Esophagus squamous epithelium (tissue), 5 donors: ENCODE measurements at places on chromosomes 7 and 10.

DNA sequence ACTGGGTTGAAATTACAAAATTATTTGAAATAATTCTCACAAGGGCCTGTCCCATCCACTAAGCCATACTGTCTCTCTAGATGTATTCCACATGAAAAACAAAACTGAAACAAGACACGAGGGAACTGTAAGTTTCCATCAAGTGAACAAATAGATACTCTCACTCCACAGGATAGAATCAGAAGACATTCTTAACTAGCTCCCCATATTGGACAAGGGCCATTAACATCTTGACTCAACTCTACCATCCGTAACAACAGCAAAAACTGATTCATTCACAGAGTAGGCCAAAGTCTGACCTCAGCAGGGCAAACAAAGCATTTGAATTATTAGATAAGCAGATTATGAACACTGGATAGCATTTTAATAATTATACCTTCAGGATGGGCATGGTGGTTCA is 29.1 kb downstream of the UBE2H start:
- H3K4me1 ChIP-seq: peaks cover 12% of the 10 kb centered on the region
- DNase-seq: no peak
- no peak overlapping the region for H3K4me3 ChIP-seq
- no peaks in the 10 kb centered on the region for H3K36me3 ChIP-seq
- H3K27ac ChIP-seq: no peak overlapping the region
- H3K27me3 ChIP-seq: no peaks in the 10 kb centered on the region

DNA sequence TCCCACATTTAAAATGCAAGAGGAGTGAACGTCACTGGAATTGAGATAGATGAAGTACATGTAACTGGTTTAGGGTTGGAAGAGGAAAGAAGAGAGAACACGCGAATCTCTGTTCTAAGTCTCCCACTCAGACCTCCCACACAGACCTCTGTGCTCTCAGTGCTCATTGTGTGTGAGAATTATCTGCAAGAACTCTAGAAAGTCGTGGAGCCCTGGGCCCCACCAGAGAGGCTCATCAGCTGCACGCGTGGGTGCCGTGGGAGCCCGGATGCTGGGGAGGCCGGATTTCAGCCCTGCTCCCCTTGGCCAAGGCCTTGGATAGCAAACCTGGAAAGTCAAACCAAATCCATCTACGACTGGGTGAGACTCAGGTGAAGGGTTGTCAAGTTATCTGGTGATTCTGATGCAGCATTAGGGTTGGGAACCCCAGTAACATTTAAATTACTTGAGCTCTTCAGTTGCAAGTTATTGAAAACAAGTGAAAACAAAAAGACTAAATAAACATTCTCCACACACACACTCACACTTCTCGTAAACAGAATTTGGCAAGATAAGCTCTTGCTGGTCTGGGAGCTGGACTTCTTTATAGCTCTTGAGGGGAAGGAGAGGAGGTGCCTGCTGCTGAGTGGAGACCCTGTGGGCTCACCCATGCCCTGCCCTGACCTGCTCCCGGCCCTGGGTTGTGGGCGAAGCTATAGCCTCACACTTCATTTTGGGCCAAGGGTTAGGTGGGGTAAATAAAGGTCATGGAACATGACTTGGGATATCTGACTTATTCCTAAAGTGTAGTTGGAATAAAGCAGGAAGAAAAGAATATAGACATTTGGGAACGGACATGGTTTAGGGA is 250.3 kb downstream of the ADARB2 start:
- no peak overlapping the region for H3K4me3 ChIP-seq
- no peaks in the 10 kb centered on the region for H3K36me3 ChIP-seq
- H3K27ac ChIP-seq: no peak overlapping the region

- DNase-seq: no peak
- H3K27ac ChIP-seq: no peak overlapping the region
- no peaks in the 10 kb centered on the region for H3K4me1 ChIP-seq
- no peaks in the 10 kb centered on the region for H3K36me3 ChIP-seq
- H3K4me3 ChIP-seq: no peak overlapping the region
Observed at GRCh38 chr7:69272101-69272500, 326.2 kb upstream of the AUTS2 start.

GRCh38 chr7:78703391-78703790 is 750.1 kb downstream of the MAGI2 start:
- H3K27ac ChIP-seq: no peak overlapping the region
- no peaks in the 10 kb centered on the region for H3K4me1 ChIP-seq
- no peak overlapping the region for H3K4me3 ChIP-seq
- H3K27me3 ChIP-seq: no peaks in the 10 kb centered on the region

GRCh38 chr7:86991771-86992191 is 67.7 kb downstream of the ELAPOR2 start:
- no peak overlapping the region for H3K4me3 ChIP-seq
- H3K27me3 ChIP-seq: no peaks in the 10 kb centered on the region
- no peak for DNase-seq
- no peaks in the 10 kb centered on the region for H3K4me1 ChIP-seq
- H3K27ac ChIP-seq: no peak overlapping the region

GRCh38 chr7:80637454-80637853 is 988 bp upstream of the CD36 start:
- peaks cover 38% of the 10 kb centered on the region for H3K4me1 ChIP-seq
- no peaks in the 10 kb centered on the region for H3K36me3 ChIP-seq
- DNase-seq: no peak

GRCh38 chr7:134777470-134777869 is 2.0 kb upstream of the CALD1 start:
- no peak overlapping the region for H3K4me3 ChIP-seq
- peaks cover 6% of the 10 kb centered on the region for H3K4me1 ChIP-seq
- no peaks in the 10 kb centered on the region for H3K27me3 ChIP-seq
- H3K36me3 ChIP-seq: no peaks in the 10 kb centered on the region
- DNase-seq: no peak
- H3K27ac ChIP-seq: no peak overlapping the region

- peak overlapping the region; percentile 54 for H3K27ac ChIP-seq
- no peak overlapping the region for H3K4me3 ChIP-seq
- H3K27me3 ChIP-seq: no peaks in the 10 kb centered on the region
- no peaks in the 10 kb centered on the region for H3K36me3 ChIP-seq
- no peak for DNase-seq
Observed at GRCh38 chr10:33291053-33291592, 43.3 kb downstream of the NRP1 start.

- no peak overlapping the region for H3K27ac ChIP-seq
- H3K36me3 ChIP-seq: no peaks in the 10 kb centered on the region
- H3K27me3 ChIP-seq: no peaks in the 10 kb centered on the region
- H3K4me3 ChIP-seq: no peak overlapping the region
Observed at GRCh38 chr10:50396491-50397311, 145.4 kb upstream of the ASAH2 start.

GRCh38 chr7:112789453-112789816 is 758 bp downstream of the TMEM168 start:
- peak overlapping the region; percentile 96 for H3K27ac ChIP-seq
- H3K4me1 ChIP-seq: peaks cover 42% of the 10 kb centered on the region
- peak overlapping the region; percentile 87 for H3K4me3 ChIP-seq
- DNase-seq: no peak

DNA sequence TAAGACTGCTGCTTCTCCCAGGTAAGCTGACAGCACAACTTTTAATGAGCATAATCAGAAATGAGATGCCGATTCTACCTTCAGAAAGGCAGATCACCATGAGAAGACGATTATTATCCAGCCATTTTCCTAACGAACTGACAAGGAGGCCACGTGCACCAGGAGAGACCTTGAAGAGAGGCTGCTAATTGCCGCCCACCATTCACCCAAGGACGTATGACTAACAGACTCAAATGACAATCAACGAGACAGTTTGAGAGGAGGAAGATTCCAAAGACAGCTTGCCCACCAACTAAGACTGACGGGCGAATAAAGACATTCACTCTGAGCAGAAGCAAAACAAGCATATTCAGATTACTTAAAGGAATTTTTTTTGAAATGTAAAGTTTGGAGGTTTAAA is 301.9 kb upstream of the TAC1 start:
- no peaks in the 10 kb centered on the region for H3K4me1 ChIP-seq
- H3K27ac ChIP-seq: no peak overlapping the region
- no peaks in the 10 kb centered on the region for H3K27me3 ChIP-seq
- DNase-seq: no peak

DNA sequence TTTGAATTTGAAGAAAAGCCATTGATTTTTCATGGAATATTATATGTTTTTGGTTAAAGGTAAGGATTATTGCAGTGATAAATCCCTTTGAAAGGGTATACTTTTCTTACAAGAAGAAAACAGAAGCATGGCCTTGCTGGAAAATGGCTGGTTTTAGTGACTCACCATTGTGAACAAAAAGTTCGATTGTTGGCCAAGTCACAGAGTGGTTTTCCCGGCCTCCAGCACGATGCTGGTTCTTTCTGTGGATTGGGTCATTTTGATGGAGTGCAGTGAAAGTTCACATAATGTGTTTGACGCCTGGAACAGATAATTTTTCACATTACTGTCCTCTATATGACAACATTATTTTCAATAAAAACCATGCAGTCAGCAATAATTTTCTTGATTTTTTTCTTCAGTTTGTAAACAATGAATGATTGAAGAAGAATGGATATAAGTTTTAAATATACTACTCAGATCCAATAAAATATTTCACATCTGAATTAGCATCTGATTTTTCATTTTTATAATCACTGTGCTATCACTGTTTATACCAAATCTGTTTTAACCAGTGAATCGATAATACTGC is 60.9 kb downstream of the RBM20 start:
- no peaks in the 10 kb centered on the region for H3K27me3 ChIP-seq
- no peaks in the 10 kb centered on the region for H3K36me3 ChIP-seq
- H3K27ac ChIP-seq: no peak overlapping the region
- H3K4me3 ChIP-seq: no peak overlapping the region
- DNase-seq: no peak

GRCh38 chr10:131480861-131481260 is 169.3 kb upstream of the TCERG1L start:
- no peaks in the 10 kb centered on the region for H3K36me3 ChIP-seq
- H3K27ac ChIP-seq: no peak overlapping the region
- H3K4me3 ChIP-seq: no peak overlapping the region
- no peak for DNase-seq
- no peaks in the 10 kb centered on the region for H3K4me1 ChIP-seq
- H3K27me3 ChIP-seq: no peaks in the 10 kb centered on the region

DNA sequence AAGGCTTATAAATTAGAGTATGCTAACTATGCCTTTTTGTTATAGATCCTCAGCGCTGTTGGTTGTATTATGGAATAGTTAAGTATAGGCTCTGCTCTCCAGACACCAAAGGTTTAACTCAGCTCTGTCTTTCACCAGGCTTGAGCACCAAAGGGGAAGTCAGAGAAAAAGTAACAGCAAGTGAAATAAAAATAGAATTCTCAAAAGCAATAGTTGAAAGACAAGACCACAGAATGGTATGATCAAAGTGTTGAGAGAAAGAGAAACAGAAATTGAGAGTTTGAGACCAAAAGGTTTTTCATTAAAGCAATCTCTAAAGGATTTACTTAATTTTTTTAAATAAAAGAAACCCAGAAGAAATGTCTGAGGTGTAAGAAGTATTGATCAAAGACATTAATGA is 529.8 kb upstream of the C7orf33 start:
- no peak for DNase-seq
- H3K4me1 ChIP-seq: no peaks in the 10 kb centered on the region
- no peaks in the 10 kb centered on the region for H3K36me3 ChIP-seq
- no peak overlapping the region for H3K27ac ChIP-seq

GRCh38 chr10:29322918-29323317 is 34.0 kb downstream of the LYZL1 start:
- H3K4me1 ChIP-seq: peaks cover 7% of the 10 kb centered on the region
- H3K36me3 ChIP-seq: no peaks in the 10 kb centered on the region
- DNase-seq: no peak
- no peak overlapping the region for H3K27ac ChIP-seq

DNA sequence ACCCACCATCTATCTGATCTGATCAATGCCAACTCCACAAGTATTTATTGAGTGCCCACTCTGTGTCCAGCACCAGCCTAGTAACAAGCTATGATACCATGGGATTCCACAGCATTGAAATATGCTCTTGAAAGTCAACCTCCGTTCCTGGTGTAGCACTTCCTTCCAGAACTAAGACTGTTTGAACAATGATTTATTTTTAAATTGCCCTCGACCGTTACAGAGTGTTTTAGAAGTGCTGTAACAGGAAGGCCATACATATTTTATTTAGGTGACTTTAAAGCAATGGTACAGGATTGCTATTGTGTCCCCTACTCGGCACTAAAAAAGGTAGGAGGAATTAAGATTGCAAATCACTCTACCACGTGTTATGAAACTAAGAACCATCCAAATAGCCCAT is 225.6 kb downstream of the TEX36 start:
- H3K4me1 ChIP-seq: no peaks in the 10 kb centered on the region
- H3K36me3 ChIP-seq: no peaks in the 10 kb centered on the region
- H3K27me3 ChIP-seq: peaks cover 21% of the 10 kb centered on the region
- no peak overlapping the region for H3K27ac ChIP-seq
- no peak for DNase-seq
- H3K4me3 ChIP-seq: no peak overlapping the region

- no peaks in the 10 kb centered on the region for H3K36me3 ChIP-seq
- H3K27ac ChIP-seq: peak overlapping the region; percentile 78
- H3K4me3 ChIP-seq: no peak overlapping the region
- no peak for DNase-seq
Observed at GRCh38 chr10:30803892-30804322, 174.4 kb upstream of the LYZL2 start.

GRCh38 chr10:78981970-78982281 is 86.8 kb upstream of the ZMIZ1 start:
- DNase-seq: no peak
- H3K4me3 ChIP-seq: no peak overlapping the region
- H3K27me3 ChIP-seq: no peaks in the 10 kb centered on the region
- H3K4me1 ChIP-seq: peaks cover 12% of the 10 kb centered on the region
- H3K27ac ChIP-seq: no peak overlapping the region

GRCh38 chr10:109698882-109699664 is 224.2 kb downstream of the XPNPEP1 start:
- H3K27ac ChIP-seq: no peak overlapping the region
- no peaks in the 10 kb centered on the region for H3K4me1 ChIP-seq
- no peak for DNase-seq
- H3K27me3 ChIP-seq: no peaks in the 10 kb centered on the region

- H3K27me3 ChIP-seq: no peaks in the 10 kb centered on the region
- H3K4me1 ChIP-seq: no peaks in the 10 kb centered on the region
- no peak overlapping the region for H3K27ac ChIP-seq
- DNase-seq: no peak
- H3K36me3 ChIP-seq: no peaks in the 10 kb centered on the region
Observed at GRCh38 chr10:67618116-67618515, 77.9 kb downstream of the CTNNA3 start.

- no peak overlapping the region for H3K27ac ChIP-seq
- peaks cover 20% of the 10 kb centered on the region for H3K36me3 ChIP-seq
- no peaks in the 10 kb centered on the region for H3K27me3 ChIP-seq
- no peak overlapping the region for H3K4me3 ChIP-seq
- H3K4me1 ChIP-seq: peaks cover 28% of the 10 kb centered on the region
Observed at GRCh38 chr10:103718247-103718620, 137.1 kb downstream of the SH3PXD2A start.
